Left ventricle myocardium superior (tissue), 1 donor: ENCODE measurements at places on chromosomes 2 and 18. TPM values are rescaled to one million over a fixed set of nuclear protein-coding genes. Genes with fewer than 3 reads are reported as not detected.

ACTR3 gene
- total RNA-seq: 117 TPM

GRCh38 chr2:121529439-121530211 lies 1.1 kb upstream of the RNU4ATAC start:
- DNase-seq: peak; percentile 78

DNA sequence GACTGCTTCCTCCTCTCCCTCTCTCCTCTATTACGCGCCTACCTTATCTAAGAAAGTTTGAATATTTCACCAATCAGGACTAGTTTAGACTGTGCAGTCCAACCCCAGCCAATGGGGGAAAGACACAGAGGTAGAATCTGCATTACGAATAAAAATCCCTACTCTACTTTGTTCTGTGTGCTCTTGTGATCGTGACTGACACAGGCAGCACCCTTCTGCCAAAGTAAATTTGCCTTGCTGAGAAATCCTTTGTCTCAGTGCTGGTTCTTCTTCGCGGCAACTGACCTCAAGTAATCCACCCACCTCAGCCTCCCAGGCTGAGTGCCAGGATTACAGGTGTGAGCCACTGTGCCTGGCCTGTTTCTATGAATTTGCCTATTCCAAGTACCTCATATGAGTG lies 8.6 kb upstream of the CDCA7 start:
- no peak for DNase-seq

DSG1 gene
- total RNA-seq: 0.77 TPM
